ENCODE measurements at places on chromosomes 2 and 18.
A peak's percentile ranks its signal among the peaks of the same experiment; 100 is the strongest.

- no peak for DNase-seq
Measured at GRCh38 chr2:100624536-100624935, 61.7 kb downstream of the PDCL3 start.

DNA sequence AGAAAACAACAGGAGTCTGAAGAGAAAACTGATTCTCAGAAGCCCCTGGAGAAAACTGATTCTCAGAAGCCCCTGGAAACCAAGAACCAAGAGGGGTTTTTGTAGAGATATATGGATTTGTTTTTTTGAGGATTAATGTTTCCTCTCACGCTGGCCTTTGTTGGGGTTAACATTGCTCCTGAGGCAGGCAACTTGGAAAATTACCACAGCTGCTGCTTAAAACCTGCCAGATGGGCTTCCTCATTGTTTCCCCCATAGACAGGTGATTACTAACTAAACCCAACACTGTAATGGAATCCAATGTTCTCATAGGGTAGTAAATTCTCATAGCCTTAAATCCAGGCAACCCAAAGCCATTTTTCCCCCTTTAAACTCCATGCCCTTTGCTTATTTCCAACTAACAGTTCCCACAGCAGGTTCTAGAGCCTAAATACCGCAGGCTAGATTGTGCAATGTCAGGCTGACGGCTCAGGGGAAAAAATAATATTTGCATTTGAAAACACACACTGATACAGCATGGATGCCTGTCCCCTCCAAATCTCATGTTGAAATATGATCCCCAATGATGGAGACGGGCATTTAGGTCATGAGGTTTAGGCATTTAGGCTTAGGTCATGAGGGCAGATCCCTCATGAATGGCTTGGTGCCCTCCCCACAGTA lies 272.3 kb upstream of the PKDCC start:
- DNase-seq, result no peak

DNA sequence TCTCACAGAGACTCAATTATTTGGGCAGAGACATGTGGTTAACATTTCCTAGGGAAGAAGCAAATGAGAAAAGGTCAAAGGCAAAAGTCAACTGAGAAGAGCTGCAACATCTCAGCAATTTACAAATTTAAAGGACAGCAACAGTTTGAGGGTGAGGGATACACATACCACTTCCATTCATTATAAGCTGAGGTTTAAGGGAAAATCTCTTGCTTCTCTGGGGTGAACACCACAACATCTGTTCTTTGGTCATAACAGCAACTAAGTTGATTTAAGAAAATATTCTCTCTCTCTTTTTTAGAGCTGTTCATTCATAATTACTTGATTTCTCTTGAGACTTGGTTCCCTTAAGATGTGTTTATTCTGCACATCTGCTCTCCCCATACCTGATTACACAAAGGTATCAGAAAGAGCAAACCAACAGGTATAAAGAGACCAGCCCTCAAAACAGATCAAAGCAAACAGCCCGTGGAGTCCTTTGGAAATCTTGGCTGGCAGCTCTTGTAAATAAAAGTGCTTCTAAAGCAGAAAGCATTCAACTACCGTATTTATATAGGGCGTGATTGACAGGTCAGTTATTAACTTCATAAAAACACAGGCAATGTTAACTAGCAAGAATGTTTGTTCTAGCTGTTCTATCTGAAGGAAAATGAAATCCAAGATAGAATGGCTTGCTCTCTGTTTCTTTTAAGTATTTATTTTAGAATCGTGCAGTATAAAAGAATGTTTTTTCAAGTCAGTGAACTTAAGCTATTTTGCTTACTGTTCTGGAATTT lies 132.8 kb downstream of the THADA start:
- DNase-seq, result peak; percentile 48

GRCh38 chr2:151476287-151476686 lies 66.6 kb downstream of the RIF1 start:
- DNase-seq, result no peak

- DNase-seq, result no peak
Measured at GRCh38 chr2:8677646-8678592, 3.9 kb upstream of the ID2 start.

- no peak for DNase-seq
Measured at GRCh38 chr2:117789505-117789904, 25.0 kb upstream of the DDX18 start.

DNA sequence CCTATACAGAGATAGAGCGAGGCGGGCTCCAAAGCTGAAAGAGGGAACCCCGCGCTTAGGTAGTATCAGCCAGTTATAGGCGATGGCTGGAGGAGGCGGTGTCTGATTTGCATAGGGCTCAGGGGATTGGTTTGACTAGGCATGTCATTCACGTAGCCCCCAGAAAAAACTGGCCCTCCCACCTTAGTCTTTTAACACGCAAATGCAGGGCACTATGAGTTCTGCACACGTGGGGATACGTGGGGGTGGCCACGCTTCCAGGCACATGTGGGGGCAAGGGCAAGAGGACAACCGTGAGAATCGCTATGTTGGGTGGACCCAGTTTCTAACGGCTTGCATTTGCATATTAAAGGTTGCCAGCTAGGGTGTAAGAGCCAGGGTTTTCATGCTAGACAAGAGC lies 56.7 kb upstream of the MSTN start:
- no peak for DNase-seq

DNA sequence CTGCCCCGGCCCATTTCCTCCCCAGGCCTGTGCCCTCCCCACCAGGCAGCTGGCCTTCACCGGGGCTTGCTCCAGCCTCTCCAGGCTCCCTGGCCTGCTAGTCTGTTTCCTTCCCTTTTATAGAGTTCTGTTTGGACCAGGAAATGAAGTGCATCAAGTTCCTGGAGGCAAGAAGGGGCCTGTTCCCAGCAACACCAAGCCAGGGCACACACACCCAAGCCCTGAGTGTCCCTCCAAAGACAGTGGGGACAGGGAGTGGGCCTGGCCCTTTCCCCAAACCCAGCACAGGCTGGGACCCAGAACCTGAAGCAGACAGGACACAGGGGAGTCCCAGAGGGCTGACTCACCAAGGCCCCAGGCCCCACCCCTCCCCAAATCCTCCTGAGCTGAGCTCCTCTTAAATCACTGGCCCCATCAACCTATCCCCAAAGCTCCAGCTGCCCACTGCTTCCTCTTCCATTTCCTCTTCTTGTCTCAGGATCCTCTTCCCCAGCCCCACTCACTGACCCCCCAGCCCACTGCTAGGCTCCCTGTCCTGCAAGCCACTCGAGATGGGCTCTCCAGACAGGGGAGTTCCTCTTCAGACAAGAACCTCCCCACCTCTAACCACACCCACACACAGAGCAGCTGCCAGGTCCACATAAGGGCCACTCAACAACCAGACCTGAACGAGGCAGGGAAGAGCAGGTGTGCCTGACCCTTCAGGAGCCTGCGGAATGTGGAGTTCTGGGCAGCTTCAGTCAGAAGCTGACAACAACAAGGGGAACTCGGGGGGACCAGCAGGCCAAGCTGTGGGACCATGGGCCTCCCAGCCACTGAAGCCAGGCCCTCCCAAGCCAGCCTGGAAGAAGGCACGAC lies 74.2 kb downstream of the TNS1 start:
- DNase-seq, result no peak

DNA sequence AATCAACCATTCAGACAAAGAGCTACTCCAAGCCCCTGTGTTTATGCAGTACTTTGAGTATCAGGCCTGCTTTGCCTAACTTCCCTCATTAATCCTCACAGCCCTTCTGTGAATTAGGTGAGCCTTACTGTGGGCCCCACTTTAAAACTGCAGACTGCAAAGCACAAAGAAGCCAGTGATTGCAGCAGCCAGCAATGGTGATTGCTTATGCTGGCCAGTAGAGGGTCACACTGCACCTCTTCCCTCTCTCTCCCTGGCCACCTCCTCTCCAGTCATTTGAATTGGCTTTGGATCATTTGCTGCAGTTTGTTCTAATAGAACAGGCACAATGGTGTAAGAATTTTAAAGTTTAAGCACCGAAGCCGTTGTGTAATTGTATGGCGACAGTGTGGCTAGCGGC lies 229.9 kb downstream of the AGPS start:
- peak; percentile 47 for DNase-seq

GRCh38 chr2:12651641-12652040 lies 65.1 kb upstream of the TRIB2 start:
- DNase-seq, result no peak

DNA sequence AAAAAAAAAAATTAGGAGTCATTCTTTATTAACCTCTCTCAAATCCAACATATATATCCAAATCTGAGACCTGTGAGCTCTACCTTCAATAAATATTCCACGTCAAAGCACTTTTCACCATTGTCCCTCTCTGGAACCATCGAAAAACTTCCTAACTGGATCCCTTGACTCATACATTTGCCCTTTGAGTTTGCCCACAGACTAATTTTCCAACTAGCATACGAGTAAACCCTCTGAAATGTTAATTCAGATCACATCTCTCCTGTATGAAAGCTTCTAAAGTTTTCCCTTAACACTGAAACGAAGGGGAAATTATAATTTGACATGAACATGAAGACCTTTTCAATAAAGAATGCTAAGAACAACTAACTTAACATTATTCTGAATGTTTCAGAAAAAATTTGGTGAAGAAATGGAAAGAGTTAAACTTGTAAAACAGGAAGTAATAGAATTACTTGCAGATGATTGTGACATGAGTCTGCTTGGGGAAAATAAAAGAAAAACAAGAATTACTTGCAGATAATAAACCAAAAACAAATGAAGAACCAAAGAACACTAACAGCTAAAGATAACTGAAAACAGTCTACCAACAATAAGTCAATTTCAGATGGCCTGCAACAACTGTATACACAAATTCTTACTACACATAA lies 110.6 kb downstream of the C2orf74 start:
- no peak for DNase-seq

DNA sequence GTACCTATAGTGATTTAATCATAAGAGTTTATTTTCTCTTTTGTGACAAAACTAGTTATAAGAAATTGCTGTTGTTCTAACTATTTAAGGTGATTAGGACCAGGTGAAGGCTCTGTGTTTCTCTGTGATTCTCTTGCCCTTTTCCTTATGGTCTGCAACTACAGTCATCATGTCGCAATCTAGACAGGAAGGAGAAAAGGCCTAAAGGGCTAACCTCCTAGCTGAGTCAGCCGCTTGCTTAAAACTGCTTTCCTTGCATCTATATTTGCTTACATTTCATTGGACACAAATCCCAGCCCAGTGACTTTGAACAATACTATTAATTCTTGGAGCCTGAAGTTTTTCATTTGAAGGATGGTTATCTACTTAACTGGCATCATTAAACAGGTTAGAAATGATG lies 93.1 kb downstream of the PIK3C3 start:
- DNase-seq, result peak; percentile 3

DNA sequence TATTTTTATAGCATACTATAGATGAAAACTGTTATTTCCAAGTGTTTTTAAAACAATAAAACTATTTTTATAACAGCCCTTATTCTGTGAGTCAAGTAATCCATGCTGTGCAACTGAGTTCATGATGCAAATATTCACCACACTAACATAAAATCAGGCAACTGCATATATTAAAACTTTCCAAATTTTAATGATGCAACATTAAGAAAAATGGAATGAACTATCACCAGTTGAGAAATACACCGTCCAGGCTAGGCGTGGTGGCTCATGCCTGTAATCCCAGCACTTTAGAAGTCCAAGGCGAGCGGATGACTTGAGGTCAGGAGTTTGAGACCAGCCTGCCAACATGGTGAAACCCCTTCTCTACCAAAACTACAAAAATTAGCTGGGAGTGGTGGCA lies 114.5 kb downstream of the CDH2 start:
- DNase-seq, result no peak

DNA sequence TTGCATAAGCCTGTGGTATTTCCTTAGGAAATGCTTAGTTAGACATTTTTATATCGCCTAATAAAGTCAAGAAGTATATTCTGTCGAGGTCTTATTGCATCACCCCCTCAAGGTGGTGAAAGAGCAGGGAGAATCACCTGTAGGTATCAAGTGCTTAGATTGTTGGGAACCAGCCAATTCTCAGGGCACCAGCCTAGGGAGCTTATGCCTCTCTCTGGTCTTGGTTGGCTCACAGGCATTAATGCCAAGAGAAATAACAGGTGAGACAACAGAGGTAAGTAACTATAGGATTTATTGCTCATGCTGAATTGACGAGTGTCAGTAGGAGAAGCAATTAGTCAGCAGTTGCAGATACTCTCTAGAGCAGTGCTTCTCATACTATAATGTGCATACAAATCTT lies 663.3 kb upstream of the ZNF804A start:
- DNase-seq, result no peak

GRCh38 chr2:152506843-152507242 lies 171.9 kb downstream of the FMNL2 start:
- DNase-seq, result no peak
